ENCODE measurements at places on chromosomes 3 and 15.

GRCh38 chr3:169041677-169042171 is 621.8 kb downstream of the MECOM start:
- no peak for DNase-seq

DNA sequence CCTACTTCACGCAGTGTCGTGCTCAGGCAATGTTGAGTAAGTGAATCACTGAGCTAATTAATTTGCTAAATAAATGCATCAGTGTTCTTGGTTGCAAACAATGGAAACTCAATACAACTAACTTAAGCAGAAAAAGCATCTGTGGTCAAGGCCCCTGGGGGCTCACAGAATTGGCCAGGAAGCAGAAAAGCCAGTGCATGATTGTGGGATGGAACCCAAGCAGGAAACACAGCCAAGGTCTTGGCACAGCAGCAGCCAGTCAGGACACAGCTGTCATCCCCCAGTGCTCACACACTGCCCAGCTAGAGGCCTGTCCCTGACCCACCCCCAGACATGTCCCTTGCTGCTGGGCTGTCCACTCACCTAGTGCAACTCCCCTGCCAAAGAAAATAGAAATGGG is 85.9 kb downstream of the AQP9 start:
- DNase-seq: no peak

DNA sequence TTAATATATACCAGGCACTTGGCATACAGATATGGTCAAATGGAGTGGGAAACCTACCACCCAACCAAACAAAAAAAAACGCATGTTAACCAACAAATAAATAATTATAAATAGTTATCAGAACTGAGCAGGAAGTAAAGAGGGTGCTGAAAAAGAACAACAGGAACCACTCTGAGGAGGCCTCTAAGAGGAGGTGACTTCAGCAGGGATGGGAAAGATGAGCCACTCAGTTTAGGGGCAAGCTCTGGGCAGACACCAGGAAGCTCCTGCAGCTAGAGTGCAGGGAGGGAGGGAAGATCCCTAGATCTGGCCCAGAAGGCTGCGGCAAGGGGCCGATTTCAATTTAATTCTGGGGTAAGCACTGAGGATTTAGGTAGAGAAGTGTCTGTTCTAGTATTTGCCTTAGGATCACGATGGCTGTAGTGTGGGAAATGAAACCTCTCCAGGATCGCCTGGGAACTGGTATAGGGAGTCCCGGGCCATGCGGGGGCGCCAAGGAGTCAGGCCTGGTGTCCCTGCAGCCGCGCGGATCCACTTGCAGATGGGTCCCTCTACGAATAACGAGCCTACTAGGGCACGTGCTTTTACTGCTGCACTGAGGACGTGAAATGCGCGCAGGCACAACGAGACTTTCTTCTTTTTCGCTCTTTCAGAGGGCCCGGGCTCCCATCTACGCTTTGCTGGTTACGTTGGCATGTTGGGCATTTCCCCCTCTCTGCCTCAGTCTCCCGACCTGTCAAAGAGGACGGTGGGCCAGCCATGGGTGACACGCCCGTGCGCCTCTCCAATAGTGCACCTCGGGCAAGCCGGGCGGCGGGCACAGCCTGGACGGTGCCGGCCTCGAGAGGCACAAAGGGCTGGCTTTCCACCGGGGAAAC is 1.5 kb upstream of the LIMD1 start:
- DNase-seq: peak; percentile 74

GRCh38 chr3:171186383-171186782 is 159.9 kb upstream of the SLC2A2 start:
- no peak for DNase-seq

GRCh38 chr3:45337839-45338470 is 50.4 kb upstream of the LARS2 start:
- DNase-seq: no peak

DNA sequence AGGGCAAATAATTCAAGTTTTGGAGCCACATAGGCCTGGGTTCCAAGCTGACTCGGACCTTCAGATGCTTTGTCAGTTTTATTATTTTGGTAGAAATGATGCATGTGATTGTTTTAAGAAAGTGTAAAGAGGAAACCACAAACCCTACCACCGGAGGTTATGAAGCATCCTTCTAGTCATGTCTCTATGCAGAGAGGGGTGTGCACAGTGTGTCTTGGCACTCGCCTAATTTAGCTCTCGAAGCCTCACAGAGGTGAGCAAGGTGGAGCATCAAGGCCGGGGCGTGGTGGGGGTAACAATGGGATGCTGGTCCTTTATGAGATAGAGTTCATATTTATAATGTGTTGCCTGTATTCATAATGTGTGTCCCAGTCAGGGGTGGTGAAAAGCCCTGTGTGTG is 63.7 kb upstream of the SMAD6 start:
- DNase-seq: no peak

DNA sequence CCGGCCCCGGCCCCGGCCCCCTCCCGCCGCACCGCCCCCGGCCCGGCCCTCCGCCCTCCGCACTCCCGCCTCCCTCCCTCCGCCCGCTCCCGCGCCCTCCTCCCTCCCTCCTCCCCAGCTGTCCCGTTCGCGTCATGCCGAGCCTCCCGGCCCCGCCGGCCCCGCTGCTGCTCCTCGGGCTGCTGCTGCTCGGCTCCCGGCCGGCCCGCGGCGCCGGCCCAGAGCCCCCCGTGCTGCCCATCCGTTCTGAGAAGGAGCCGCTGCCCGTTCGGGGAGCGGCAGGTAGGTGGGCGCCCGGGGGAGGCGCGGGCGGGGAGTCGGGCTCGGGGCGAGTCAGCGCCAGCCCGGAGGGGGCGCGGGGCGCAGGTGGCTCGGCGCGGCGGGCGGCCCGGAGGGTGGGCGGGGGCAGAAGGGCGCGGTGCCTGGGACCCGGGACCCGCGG is 352 bp downstream of the CHRD start:
- DNase-seq: no peak

DNA sequence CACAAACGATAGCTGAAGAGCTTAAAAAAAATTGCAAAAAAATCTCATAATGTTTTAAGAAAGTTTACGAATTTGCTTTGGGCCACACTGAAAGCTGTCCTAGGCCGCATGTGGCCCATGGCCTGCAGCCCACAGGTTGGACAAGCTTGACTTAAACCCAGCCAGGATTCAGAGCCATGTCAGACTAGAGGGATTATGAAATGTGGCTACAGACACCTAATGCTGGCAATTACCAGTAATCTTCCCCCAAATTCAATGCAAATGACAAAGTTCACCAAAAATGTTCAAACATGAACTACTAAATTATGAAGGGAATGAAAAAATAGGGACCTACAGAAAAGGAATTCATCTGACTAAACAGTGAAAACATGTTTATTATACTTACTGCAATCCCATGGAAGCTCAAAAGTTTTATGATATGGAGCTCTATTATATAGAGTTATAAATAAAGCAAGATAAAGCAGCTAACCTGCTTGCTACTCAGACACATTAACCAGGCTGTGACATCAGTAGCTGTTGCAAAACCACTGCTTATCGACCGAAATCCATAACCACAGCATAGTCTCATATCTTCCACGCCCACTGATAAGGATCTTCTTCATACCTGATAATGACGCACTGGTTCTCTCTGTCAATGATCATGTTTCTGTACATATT is 49.2 kb downstream of the LDHAL6B start:
- no peak for DNase-seq

DNA sequence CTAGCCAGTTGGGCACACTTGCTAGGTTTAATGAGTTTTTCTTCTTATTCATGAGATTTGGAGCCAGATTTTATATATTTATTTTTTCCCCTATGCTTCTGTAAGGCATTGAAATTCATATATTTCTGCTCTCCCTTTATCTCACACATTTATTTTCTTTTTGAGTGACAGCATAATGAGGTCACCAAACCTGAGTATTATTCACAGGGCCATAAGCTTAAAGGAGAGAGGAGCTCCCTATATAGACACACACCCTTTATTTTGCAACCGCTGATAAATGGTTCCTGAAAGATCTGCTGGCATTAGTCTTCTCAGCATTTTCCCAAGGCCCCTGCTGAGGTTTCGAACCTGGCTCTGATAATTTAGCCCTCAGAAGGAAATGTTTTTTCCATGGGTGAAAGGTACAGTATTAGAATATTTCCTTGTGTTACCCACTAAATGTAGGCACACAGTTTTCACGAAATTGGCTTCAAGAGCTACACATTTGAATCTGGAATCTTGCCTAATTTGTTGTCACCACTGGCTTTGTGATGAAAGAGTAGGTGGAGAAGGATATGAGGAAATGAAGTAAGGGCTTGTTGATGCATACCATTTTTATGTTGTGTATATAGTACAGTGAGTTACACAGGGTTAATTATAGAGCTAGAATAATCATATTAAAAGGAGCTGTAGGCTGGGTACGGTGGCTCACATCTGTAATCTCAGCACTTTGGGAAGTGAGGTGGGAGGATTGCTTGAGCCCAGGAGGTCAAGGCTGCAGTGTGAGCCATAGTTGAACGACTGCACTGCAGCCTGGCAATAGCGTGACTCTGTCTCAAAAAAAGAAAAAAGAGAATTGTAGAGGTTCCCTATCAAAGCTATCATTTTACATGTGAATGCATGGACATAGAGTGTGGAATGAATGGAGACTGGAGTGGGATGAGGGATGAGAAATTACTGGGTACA is 6.5 kb downstream of the KLHL18 start:
- DNase-seq: no peak

GRCh38 chr3:161510510-161511260 is 14.1 kb downstream of the OTOL1 start:
- DNase-seq: no peak

- peak; percentile 61 for DNase-seq
These were observed at the start of gene PYGO1 for GRCh38 chr15:55588070-55588814. TSS of gene PYGO1 (minus strand) at chr15:55588345. CDS start at chr15:55587883, 462 bp downstream.

GRCh38 chr3:123198372-123198771 is 3.4 kb upstream of the SEC22A start:
- no peak for DNase-seq

- DNase-seq: no peak
These were observed 15.2 kb downstream of the GNAI2 start for GRCh38 chr3:50251220-50251619.

GRCh38 chr3:10519236-10519635 is 13.8 kb upstream of the ATP2B2 start:
- DNase-seq: no peak

DNA sequence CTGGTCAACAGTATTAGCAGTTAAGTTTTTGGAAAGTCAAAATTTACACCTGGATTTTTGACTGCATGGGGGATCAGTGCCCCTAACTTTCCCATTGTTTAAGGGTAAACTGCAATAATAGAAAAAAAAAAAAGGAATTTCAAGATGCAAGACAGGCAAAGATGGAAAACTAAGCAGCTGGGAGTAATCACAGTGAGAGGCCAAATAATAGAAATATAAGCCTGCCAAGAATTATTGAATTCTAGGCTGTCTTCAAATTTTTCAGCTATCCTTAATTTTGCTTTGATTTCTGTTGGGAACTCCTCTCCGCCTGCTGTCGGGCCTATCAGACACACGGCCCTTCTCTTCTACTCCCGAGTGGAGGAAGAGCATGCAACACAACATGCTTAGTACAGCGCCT is 215.5 kb upstream of the LMCD1 start:
- DNase-seq: no peak

DNA sequence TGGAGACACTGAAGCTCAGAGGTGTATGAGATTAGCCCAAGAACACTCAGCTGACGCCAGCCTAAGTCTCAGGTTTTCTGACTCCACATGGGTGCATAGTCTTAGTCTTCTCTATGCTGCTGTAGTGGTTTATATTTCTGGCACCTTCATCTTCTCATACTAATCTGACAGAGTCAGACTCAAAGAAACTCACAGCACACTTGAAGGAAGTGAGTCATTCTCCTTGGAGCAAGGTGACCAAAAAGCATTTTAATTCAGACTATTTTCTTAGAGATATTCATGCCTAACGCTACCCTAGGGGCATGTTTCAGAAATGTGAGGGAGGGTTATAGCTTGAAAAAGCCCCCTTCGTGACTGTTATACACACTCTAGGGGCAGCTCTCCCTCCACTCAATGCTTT is 775.3 kb upstream of the ARPP21 start:
- no peak for DNase-seq

DNA sequence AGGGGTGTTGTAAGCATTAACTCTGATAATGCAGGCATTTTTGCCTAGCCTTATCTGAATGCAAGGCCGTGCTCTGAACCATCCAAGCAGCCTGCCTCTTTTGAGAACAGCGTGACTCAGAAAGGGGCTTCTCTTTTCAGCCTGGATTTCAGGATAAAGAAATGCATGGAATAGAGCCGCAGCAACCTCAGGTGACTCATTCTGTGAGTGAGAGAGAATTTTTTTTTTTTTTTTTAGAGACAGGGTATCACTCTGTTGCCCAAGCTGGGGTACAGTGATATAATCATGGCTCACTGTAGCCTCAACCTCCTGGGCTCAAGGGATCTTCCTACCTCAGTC is 20.6 kb upstream of the PDE8A start:
- no peak for DNase-seq

DNA sequence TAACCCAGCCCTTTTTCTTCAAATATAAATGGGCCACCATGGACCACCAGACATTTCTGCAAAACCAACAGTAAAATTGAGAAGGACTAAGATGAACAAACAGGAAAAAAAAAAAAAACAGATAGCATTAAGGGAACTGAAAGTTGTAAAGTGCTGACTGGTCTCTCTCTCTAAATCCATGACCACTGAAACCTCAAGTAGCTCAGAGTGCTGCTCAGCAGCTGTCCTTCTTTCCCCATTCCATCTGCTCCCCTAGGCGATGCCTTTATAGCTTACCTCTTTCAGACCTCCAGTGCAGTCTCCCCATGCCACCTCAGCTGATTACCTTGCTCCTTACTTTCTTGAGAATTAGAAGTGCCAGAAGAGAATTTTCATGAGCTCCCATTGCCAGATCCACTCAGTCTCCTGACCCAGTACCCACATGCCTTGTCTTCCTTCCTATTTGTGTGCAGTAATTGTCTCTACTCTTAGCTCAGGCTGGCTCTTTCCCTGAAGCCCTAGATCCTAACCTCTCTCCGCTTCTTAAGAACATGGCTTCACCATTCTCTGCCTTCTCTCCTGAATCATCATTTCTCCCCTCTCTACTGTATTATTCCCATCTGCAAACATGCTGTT is 23.9 kb upstream of the XIRP1 start:
- DNase-seq: no peak

DNA sequence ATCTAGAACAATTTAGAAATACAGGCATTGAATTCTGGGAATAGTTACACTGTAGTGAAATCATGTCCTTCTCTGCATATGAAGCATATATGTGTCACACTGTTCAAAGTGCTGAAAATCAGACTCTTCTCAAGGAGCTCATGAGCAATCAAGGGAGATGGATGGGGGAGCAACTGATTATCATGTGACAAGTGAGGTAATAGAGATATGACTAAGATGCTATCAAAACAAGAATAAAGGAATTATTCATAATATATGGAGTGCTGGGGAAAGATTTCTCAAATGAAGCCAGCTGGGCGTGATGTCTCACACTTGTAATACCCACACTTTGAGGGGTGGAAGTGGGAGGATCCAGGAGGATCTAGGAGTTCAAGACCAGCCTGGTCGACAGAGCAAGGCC is 74.9 kb upstream of the CHRNB4 start:
- DNase-seq: no peak

DNA sequence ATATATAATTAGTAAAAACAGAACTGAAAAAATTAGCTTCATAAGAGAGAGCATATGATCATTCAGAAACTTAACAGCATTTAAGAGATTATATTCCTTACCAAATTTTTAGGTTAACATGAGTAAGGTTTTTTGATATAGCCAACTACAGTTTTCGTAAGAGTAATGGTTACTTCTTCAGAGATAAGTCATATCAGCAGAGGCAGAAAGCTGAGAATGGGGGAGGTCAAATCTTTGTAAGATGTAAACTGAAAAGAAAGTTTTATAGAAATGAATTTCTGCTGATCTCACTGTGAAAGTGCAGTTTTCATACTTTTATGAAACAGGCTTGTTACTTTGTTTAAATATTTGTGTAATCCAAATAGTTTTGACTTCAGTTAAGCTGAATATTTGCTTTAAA is 193.3 kb downstream of the ZBTB20 start:
- no peak for DNase-seq

GRCh38 chr3:72727726-72728125 is 120.5 kb downstream of the SHQ1 start:
- no peak for DNase-seq
